ENCODE measurements at places on chromosomes 5 and 9. TPM values are rescaled to one million over a fixed set of nuclear protein-coding genes. Genes with fewer than 3 reads are reported as not detected.

The REEP2 gene
- 88.3 TPM for total RNA-seq

The SKP1 gene
- 126 TPM for total RNA-seq

The FAM163B gene
- total RNA-seq: 17.2 TPM

The ZCCHC9 gene
- total RNA-seq: 11.3 TPM

The NUDT12 gene
- total RNA-seq: 22.2 TPM

The SLC34A3 gene
- not detected for total RNA-seq

The SFXN1 gene
- 94.8 TPM for total RNA-seq

The FOXD4 gene
- total RNA-seq: 0.31 TPM

The SPATA31D4 gene
- not detected for total RNA-seq

The RALGPS1 gene
- 173 TPM for total RNA-seq

The PGM5 gene
- total RNA-seq: 1.6 TPM

The TMEM245 gene
- 91.7 TPM for total RNA-seq

The CDH18 gene
- total RNA-seq: 12.8 TPM

The CFAP157 gene
- total RNA-seq: 0.94 TPM

The HMMR gene
- total RNA-seq: 3.8 TPM

The C5orf63 gene
- total RNA-seq: 10.0 TPM

The ADAMTS2 gene
- 1.9 TPM for total RNA-seq

The PCDHA9 gene
- total RNA-seq: 42.6 TPM

The PCDHGA3 gene
- 11.0 TPM for total RNA-seq

The ZNF883 gene
- total RNA-seq: 75.4 TPM

The C9orf50 gene
- not detected for total RNA-seq

The ITGA2 gene
- total RNA-seq: 5.9 TPM

The BRINP1 gene
- 69.2 TPM for total RNA-seq

The CCIN gene
- not detected for total RNA-seq

The TRIM52 gene
- 21.9 TPM for total RNA-seq

The SH3PXD2B gene
- 22.8 TPM for total RNA-seq

The CTNNAL1 gene
- 14.7 TPM for total RNA-seq

The KLF9 gene
- 8.5 TPM for total RNA-seq

The TMEM252 gene
- total RNA-seq: not detected

The ENTREP1 gene
- total RNA-seq: 4.1 TPM

The ARSI gene
- not detected for total RNA-seq

The WNT8A gene
- not detected for total RNA-seq

The SLIT3 gene
- 4.1 TPM for total RNA-seq

The CAMK4 gene
- total RNA-seq: 141 TPM

The COL23A1 gene
- 0.94 TPM for total RNA-seq

The PTPRD gene
- total RNA-seq: 658 TPM

The ZNF462 gene
- total RNA-seq: 182 TPM

The SLC25A2 gene
- 0.63 TPM for total RNA-seq

The ABL1 gene
- total RNA-seq: 46.3 TPM
